ENCODE measurements at places on chromosomes 16 and 17.

- no peak for DNase-seq
Measured at GRCh38 chr17:39640591-39641031, 3.7 kb downstream of the STARD3 start.

DNA sequence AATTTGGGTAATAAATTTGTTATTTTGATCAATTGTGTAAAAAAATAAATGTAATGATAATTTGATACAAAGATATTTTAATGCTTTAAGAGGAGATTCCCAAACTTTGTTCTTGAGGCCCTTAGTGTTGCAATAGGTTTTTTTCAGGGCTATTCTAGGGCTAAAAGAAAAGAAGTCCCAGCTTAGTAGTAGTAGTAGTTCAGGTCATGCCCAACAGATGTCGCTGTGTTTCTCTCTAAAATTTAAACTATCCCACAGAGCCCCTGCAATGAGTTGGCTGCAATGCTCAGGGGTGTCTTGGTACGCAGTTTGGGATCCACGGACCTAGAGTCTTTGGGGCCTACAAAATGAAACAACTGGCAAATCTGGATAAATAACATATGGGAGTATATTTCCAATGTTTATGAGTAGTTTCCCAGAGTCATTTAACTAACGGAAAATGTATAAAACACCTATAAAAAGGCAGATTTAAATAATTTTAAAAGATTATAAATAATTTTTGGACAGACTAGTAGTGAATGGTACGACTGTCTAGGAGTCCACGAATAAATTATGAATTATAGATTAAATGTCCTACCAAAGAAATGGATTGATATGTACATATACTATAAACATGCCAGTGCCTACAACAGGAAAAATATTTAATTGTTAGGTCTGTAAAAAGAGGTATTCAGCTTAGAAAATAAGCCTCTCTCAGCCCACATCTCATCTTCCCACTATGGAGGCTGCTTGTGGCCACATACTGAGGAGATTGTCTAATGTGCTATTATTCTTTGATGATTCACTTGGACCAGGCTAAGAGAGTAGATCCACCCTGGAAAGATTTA, 228.5 kb upstream of the PMFBP1 start:
- peak; percentile 70 for DNase-seq

DNA sequence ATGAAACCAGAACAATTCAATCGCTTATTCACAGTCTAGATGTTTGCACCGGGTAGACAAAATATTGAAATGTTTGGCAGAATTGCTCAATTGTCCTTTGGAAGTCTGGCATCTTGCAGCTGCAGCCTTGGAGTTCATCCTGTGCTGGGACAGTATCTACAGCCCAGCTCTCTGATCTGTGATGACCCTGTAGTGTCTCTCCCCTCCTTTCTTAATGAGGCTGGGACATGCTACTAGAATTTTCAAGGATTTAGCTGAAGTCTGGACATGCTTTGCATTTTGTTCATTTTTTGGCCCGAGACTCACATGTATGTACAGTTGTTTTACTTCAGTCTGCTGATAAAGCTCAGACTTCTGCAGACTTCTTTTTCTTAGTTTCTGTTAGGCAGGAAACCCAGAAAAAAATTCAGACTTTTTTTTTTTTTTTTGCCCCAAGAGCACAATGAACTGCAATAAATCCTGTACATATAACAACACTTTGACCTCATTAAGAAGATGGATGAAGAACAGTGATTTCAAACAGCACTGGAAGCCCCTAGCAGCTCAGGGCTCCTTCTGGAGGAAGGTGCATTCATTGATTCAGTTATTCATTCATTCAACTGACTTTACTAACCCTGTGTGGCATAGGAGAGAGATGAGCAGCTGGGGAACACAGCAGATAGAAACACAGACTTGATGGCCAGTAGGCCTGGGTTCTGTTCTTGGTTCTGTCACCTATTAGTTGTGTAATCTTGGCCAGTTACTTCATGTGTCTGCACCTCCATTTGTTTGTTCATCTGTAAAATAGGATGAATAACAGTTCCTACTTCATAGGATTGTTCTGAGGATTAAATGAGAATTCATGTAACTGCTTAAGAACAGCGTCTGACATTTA, 210.0 kb downstream of the MAP2K4 start:
- peak; percentile 6 for DNase-seq

DNA sequence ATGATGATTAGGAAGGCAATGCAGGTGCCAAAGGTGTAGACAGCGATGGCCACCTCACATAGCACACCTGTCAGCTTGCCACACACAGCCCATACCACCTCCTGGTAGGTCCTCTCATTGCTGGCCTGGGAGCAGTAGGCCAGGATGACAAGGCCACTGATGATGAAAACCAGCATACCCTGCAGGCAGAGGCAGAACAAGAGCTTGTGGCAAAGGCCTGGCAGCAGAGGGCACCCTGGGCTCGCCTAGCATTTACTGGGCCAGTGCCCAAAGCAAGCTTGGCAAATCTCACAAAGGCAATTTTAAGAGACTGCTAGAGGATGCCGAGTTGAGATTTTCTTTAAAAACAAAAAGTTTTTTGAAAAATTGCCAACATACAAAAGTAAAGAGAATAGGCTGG, 5.9 kb downstream of the SLC38A7 start:
- peak; percentile 65 for DNase-seq

DNA sequence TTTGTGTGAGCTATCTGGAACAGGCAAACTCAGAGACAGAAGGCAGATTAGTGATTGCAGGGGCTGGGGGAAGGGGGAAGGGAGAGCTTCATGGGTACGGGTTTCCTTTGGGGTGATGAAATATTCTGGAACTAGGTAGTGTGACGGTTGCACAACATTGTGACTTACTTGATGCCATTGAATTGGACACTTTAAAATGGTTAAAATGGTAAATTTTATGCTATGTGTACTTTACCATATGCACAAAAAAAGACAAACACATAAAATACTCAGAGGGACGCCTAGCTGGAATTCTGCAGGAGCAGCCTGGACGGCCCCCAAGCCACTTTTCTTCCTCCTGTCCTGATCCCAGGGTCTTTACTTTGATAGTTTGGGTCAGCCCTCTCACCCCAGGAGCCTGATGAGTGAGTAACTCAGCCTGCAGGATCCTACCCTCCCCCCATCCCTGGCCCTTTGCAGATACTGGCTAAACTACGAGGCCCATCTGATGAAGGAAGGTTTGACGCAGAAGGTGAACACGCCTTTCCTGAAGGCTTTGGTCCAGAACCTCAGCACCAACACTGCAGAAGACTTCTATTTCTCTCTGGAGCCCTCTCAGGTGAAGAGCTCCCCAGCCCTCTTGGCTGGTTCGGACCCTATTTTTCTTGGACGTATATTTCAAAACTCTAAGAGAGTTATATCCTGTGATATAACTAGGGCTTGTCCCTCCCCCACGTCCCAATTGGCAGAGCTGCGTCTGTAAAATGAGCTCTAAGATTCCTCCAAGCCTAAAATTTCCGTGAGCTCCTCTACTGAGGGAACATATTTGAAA, 7.8 kb downstream of the ADGRG3 start:
- no peak for DNase-seq

- DNase-seq = no peak
Measured at GRCh38 chr16:12681653-12682052, 122.0 kb downstream of the CPPED1 start.

DNA sequence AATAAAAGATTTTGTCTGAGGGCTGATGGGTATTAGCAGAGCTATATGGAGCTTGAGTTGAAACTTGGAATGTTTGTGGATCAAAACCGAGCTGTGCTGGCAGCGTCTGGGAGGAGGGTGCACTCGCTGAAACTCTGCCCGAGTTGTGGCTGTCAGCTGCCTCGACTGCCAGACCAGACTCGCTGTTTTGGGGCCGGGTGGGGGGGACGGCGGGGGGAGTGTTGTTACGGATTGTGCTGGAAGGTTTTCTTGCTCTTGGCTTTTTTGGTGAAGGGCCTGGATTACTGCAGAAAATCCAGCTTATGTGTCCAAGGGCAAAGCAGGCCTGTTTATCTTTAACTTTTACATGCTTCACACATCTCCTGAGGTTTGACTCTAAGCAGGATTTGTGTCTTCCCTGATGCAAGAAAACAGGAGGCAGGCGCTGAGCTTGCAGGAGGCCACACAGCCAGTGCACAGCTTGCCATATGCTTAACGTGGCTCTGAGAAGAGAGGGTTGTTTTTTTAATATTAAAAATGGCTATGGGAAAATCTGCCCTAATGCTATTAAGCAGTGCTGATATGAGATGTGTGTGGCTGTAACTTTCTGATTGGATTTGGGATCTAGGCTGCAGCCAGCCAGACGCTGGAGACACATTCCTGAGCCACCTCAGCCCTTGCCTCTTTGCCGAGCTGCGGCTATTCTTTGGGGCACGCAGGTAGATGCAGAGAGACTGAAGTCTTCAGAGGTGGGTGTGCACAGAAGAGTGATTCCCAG, 20.5 kb upstream of the RPTOR start:
- DNase-seq = no peak

GRCh38 chr17:15502369-15503112, 35.1 kb upstream of the CDRT4 start:
- peak; percentile 97 for DNase-seq

DNA sequence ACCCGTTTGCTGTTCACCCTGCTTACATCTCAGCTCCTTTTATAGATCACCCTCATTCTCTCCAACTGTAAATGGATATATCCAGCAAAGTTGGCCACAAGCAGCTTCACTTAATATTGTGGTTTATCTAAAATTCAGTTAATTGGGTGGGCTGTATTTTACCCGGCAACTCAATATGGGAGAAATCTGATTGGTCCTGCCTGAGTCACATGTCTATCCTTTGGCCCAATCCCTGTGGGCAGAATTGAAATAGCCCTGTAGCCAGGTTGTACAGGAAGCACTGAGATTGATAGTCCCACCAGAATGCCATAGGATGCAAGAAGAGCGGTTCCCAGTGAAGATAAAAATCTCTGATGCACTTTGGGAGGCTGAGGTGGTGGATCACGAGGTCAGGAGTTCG, 73.2 kb downstream of the AIPL1 start:
- DNase-seq = no peak

DNA sequence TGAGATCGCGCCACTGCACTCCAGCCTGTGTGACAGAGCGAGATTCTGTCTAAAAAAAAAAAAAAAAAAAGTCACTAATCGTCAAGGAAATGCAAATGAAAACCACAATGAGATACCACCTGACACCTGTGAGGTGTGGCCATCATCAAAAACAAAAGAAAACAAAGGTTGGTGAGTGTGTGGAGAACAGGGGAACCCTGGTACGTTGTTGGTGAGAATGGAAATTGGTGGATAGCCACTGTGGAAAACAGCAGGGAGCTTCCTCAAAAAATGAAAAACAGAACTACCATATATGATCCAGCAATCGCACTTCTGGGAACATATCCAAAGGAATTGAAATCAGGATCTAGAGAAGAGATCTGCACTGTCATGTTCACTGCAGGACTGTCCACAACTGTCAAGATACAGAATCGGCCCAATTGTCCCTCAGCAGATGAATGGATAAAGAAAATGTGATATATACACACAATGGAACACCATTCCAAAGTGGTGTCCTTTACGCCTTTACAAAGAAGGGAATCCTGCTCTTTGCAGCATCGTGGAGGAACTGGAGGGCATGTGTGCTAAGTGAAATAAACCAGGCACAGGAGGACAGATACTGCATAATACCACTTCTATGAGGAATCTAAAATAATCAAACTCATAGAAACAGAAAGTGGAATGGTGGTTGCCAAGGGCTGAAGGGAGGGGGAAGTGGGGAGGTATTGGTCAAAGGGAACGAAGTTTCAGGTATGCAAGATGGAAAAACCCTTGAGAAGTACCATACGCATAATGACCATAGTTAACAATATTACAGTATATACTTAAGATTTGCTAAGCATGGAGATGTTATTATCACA, 63.5 kb upstream of the PLCG2 start:
- DNase-seq = no peak

DNA sequence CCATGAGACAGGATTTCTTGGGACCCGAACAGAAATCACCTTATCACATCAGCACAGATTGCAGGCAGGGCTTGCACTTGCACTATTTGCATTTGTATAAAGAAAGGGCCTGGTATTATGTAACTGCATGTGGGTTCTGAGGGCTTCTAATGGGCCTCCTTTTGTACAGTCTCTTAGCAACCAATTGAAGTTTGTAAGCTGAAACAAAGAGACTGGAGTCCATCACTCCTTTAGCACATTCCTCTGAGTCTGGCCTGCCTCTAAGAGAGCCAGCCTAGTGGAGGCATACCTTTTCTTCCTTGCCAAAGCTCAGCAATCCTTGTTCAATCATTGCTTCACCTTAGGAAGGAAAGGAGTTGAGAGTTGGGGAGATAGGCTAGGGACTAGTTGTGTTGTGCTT, 387.1 kb downstream of the XYLT1 start:
- no peak for DNase-seq

- DNase-seq = peak; percentile 90
Measured at GRCh38 chr17:78925662-78926555, 722 bp upstream of the TIMP2 start.

DNA sequence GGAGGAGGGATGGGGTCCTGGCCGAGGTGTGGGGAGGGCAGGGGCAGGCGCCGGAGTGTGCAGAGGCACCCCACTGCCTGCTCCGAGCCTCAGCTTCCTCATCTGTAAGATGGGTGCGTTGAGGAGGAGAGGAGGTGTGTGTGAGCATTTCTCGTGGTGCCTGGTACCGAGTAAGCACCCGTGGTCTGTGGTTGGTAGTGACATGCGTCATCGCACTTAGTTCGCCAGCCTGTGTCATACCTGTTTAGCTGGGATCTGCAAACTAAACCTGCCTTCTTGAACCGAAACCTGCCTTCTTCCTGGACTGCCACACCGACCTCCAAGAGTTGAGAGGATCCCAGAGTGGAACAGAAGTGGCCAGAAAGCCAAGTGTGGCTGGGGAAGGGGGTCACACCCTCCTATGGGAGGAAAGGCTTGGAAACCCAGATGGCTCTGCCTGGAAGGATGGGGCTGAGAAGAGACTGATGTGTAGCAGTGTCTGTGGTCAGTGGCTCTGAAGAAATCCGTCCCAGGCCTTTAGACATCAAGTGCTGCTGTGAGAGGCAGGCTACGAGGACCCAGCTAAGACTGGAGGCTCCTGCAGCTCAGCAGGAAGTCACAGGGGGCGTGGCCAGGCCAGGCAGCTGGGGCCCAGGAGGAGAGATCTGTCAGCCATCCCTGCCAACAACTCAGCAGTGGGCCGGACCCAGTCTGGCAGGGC, 162.6 kb upstream of the PLCG2 start:
- peak; percentile 89 for DNase-seq

- no peak for DNase-seq
Measured at GRCh38 chr17:27348196-27348595, 54.3 kb downstream of the WSB1 start.

DNA sequence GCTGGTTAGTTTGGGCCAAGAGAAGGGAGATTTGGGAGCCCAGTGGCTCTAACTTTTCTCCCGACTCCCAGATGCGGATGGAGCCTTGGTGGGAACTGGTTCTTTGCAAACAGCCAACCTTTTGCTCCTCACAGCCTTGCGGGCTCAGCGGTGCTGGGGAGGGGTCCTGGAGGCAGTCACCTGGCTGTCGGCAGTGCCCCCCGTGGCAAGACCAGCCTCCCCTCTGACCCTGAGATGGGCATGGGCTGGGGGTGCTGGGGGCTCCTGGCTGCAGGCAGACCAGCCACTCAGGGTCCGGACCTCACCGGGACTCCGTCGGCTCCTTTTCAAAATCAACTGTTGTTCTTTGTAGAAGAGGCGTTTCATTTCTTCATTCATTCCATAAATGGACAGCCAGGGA, 21.7 kb upstream of the GSE1 start:
- no peak for DNase-seq

GRCh38 chr16:83799336-83799735, 8.4 kb upstream of the HSBP1 start:
- no peak for DNase-seq

- DNase-seq = no peak
Measured at GRCh38 chr16:31916056-31916488, 42.5 kb downstream of the ZNF267 start.

- DNase-seq = no peak
Measured at GRCh38 chr16:88601313-88602036, 31.3 kb downstream of the ZC3H18 start.

Data from foreskin fibroblast (primary cell).